Stimulated activated CD4-positive, alpha-beta T cell treated with anti-CD3 and anti-CD28 coated beads, Interleukin-1b, Interleukin-23, amount 100 ng/mL, for 1 hour (primary cell): ENCODE measurements at places on chromosomes 16 and 17.

DNA sequence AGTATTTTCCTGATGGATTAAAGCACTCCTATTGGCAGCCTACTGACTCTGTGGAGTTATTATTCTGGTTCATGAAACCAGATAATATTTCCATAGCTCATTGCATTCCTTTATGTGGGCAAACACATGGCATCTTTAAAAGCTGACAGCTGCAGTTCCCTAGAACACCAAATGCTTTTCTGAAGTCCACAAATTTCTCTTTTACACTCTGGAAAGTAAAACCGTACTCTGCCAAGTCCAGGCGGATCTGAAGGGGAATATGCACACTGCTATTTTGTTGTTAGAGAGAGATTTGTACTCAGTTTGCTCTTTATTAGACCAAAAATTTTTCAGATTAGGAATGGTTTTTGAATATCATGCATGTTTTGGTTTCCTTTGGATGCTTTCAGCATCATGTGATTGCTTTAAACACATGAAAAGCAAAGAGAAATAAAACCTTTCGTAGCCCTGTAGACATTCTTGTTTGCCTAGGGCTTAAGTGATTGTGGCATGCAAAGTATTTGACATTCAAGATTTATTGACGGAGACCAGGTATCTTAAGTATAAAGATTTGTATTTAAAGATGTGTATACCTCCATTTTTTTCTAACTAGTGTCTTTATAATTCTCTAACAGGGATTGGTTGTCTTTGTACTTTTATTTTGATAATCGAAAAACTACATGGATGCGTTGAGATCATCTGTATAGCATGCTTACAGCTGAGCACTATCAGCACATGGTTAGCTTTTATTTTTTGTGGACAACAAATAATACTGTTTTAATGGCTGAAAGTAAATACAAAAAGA is 19.5 kb downstream of the SEC14L1 start:
- DNase-seq: no peak

GRCh38 chr16:69463876-69464275 is 39.5 kb downstream of the CYB5B start:
- DNase-seq: no peak

- no peak for DNase-seq
Measured at GRCh38 chr16:71540-72401, 660 bp downstream of the RHBDF1 start.

GRCh38 chr16:77974883-77975282 is 47.5 kb upstream of the CLEC3A start:
- DNase-seq: no peak

- no peak for DNase-seq
Measured at GRCh38 chr16:12453832-12454231, 349.9 kb downstream of the CPPED1 start.
